Cerebellum (tissue), 4 donors: ENCODE measurements at places on chromosomes 16 and 17.

DNA sequence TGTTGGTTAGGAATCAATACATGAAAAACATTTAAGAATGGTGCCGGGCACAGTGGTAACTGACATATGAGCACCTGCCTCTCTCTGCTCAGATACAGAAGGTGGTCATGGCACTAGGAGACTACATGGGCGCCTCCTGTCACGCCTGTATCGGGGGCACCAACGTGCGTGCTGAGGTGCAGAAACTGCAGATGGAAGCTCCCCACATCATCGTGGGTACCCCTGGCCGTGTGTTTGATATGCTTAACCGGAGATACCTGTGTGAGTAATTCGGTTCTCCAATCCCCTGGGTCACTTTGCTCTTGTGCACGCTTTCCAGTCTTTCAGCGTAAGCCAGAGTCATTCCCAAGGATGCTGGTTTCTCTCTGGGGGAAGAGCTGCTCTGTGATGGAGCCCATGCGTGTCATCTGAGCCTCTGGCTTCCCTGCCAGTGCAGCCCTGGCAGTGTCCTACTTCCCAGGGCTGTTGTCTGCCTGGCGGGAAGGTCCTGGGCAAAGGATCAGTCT lies 3.0 kb upstream of the CD68 start:
- no peak for DNase-seq

DNA sequence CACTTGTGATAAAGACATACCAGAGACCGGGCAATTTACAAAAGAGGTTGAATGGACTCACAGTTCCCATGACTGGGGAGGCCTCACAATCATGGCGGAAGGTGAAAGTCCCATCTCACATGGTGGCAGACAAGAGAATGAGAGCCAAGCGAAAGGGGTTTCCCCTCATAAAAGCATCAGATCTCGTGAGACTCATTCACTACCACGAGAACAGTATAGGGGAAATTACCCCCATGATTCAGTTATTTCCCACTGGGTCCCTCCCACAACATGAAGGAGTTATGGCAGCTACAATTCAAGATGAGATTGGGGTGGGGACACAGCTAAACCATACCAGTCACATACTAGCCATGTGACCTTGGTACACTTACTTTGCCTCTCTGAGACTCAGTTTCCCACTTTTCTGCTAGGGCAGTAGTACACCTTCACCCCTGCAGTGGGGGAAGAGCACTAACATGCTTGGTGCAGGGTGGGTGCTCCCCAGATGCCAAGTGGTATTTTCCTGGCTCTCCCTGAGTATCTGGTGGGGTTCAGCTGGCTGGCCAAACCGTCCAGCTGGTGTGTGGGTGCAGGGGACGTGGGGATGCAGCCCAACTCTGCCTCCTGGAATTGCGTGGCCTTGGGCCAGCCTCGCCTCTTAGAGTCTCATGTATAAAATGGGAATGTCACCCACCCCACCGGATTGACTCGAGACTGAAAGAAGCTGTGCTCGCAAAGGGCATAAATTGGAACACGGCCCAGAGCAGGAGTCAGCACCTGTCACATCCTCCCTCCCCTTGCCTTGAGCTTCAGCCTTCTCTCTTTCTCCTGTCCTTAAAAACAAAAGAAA lies 364.1 kb downstream of the CPPED1 start:
- DNase-seq, result peak; percentile 51

DNA sequence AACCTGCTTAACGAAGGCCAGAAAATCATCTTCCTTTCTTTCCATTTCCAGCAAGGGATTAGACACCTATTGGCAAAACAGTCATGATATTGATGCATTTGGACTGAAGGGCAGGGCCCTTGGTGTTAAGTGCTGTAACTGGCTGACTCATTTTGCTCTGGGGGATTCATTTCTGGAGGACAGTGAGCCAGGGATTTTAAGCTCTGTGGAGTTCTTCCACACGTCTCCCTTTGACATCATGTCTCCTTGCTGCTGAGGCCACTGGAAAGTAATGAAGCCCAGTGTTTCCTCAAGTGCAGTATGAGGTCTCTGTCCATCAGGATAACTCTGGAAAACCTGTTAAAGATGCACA lies 42.2 kb downstream of the DNAH9 start:
- no peak for DNase-seq

DNA sequence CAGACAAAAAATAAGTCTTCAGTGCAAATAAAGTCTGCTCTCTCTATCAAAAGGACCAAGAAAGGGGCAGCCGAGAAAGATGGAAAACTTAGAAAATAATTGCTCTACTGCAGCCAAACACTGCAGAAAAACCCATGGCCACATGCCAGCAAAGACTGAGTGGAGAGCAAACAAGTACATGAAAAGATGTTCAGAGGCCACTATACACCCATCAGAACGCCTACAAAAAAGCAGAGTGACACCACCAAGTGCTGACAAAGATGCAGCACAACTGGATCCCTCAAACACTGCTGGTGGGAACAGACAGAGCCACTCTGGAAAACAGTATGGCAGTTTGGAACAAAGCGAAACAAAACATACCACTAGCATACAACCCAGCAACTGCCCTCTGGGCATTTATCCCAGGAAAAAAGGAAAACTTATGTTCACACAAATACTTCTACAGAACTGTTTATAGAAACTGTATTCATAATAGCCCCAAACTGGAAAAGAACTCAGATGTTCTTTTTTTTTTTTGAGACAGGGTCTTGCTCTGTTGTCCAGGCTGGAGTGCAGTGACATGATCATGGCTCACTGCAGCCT lies 36.7 kb downstream of the KIAA0753 start:
- no peak for DNase-seq

DNA sequence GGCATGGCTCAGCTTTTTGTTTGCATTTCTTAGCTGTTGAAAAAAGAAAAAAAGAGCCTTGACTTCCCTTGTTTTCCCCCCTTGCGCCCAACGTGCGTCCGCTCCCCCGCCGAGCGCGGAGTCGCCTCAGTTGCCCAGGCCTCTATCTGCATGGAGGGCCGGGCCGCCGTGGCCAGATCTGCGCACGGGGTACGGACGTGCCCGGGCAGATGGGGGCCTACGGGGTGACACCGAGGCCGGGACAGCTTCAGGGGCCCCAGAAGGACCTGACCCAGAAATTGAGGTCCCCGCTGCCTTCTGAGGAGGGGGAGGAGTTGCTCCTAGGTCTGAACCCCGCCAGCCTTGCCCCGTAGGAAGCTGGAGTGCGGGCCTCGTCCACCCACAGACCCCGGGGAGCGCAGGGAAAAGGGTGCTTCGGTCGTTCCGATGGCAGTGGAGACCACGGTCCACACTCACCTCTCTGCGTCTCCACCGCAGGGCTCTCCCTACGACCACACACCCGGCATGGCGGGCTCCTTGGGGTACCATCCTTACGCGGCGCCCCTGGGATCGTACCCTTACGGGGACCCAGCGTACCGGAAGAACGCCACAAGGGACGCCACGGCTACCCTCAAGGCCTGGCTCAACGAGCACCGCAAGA lies 1.5 kb downstream of the IRX5 start:
- no peak for DNase-seq

GRCh38 chr16:17420816-17421215 lies 49.9 kb downstream of the XYLT1 start:
- no peak for DNase-seq

DNA sequence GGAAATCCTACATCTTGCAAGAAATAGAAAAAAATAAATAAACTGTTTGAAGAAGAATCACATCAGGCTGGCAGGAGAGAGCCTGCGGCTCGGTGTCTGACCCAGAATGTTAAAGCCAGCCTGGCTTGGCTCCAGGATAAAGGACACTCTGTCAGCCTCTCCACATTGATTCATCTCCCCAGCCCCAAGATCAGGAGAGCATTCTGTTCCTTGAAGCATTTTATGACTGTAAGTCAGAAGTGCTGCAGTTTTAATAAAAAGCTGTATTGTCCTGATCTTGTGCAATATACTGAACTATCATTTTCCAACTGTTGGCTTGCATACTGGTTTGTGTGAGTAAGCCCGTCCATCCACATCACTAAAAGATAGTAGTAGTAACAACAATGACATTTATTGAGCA lies 426.6 kb downstream of the HAPSTR1 start:
- DNase-seq, result peak; percentile 1

GRCh38 chr16:27960619-27961295 lies 102.8 kb downstream of the GSG1L start:
- no peak for DNase-seq

DNA sequence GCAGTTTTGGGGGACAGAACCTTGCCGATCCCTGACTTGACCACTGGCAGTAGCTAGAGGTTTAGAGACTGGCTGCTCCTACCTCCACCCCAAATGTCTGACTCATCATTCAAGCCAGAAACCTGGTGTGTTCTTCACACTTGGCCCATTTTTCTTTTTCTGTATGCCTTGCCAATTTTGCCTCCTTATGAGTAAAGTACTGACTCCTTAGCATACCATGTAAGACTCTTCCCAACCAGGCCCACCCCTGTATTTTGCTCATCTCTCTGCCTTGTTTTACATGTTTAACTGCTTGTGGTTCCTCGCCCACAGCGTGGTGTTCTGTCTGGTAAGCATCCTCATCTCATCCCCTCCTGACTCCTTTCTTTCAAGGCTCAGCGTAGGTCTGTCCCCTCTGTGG lies 37.9 kb downstream of the NUP88 start:
- DNase-seq, result peak; percentile 28

DNA sequence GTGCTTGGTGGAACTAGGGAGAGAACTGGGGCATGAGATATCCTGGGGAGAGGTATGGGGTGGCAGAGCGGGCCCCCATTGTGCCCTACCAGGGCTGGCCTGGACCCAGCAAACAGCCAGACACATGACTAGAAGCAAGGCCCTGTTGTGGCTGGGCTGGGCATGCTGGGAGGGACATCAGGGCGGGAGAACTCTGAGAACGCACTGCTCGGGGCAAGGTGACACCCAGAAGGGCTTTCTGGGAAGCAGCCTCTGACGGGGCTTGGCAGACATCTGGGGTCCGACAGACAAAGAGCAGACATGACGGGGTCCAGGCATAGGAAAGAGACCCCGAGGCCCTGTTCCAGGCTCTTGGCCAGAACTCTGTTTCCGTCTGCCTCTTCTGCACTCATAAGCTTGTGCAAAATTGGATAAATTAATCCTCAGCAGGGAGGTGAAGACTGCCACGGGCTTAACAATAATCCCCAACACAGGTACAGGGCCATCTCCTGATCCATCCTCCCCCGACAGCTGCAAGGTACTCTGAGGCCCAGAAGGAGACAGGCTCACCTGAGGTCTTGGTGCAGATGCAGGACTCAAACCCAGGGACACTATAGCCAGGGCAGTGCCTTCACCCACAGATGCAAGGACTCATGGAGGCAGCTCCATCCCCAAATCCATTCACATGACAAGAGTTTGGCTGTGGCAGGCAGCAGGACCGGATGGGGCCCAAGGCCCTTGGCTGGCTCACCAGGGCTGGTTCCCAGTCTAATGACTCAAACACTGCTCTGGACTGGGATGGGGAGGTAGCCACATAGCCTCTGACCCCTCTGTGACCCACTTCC lies 5.4 kb downstream of the SREBF1 start:
- DNase-seq, result no peak

DNA sequence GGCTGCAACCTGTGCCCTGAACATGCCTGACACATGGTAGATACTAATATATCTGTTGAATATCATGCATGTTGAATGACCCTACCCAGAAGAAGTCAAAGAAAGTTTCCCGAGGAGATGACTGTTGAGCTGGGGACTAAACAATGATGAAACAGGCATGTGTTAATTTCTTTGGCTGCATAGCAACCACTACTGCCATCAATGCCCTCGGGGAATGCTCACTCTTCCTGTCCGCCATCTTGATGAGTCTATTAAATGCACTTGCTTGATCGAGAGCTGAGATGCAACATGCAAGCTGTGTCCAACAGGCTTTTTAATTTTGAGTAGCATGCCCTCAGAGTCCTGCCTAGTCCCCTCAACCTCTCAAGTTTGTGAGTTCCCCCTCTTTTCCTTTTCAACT lies 31.3 kb downstream of the GRIN2A start:
- DNase-seq, result no peak

- DNase-seq, result no peak
Measured at GRCh38 chr16:82497139-82497538, 129.6 kb upstream of the CDH13 start.

DNA sequence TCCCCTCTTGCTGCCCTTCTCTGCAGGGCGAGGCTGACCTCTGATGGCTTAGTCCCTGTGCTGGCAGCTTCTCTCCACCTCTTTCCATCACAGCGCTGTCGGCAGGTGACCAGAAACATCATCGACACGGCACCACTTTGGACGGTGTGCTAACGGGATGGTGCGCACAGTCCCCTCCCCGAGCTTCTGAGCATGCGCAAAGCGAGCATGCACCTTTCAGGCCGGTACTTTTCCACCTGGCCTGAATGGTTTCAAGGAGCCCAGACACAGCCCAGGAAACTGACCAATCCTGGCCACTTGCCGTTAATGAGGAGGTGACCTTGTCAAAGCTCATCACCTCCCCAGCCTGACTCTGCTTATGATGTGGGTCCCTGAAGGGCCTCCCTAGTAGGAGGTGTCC lies 54.8 kb downstream of the MGAT5B start:
- DNase-seq, result no peak

GRCh38 chr16:70653809-70654771 lies 7.7 kb downstream of the IL34 start:
- DNase-seq, result peak; percentile 81

DNA sequence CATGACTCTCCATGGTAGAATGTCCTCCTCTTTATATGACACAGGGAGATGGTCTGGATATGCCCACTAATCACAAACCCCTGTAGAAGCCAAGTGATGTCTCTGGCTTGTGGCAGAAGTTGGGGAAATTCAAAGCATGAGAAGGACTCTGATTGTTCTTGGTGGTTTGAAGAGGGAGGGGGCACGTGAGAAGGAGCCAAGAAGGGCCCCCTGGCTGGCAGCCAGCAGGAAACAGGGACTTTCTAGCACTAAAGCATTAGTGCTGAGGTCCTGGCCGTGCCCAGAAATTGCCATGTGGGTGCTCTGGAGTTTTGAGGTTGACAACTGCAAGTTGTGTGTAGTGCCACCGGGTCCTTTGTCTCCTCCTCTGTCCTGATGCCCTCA lies 199.9 kb downstream of the LGALS9B start:
- no peak for DNase-seq

- peak; percentile 21 for DNase-seq
Measured at GRCh38 chr16:69188236-69188549, 1.2 kb downstream of the SNTB2 start.

GRCh38 chr17:57106107-57106835 lies 21.2 kb downstream of the AKAP1 start:
- DNase-seq, result peak; percentile 82

GRCh38 chr16:56649271-56649670 lies 2.4 kb upstream of the MT1B start:
- no peak for DNase-seq

- no peak for DNase-seq
Measured at GRCh38 chr17:6948562-6948961, 47.3 kb upstream of the ALOX12 start.

GRCh38 chr17:29007860-29008455 lies 2.1 kb upstream of the SEZ6 start:
- DNase-seq, result no peak
